ENCODE measurements at places on chromosomes 12 and 14.

GRCh38 chr14:54355698-54356097 is 41.1 kb upstream of the CDKN3 start:
- DNase-seq, result no peak

DNA sequence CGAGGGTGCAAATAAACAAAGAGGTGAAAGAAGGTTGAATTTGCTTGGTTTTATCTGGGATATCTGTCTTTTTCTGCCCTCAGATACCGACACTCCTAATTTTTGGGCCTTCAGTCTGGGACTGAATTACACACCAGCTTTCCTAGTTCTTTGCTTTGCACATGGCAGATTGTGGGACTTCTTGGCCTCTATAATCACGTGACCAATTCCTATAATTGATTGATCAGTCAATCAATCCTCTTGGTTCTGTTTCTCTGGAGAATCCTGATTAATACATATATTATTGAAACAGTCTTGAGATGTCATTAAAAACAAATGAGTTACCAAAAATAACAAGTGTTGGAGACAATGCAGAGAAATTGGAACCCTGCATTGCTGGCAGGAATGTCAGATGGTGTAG is 62.7 kb downstream of the SUDS3 start:
- DNase-seq, result no peak

- DNase-seq, result no peak
Measured at GRCh38 chr12:64061868-64062375, 160.2 kb downstream of the KICS2 start.

GRCh38 chr12:122086641-122087285 is 8.2 kb downstream of the MLXIP start:
- DNase-seq, result no peak

DNA sequence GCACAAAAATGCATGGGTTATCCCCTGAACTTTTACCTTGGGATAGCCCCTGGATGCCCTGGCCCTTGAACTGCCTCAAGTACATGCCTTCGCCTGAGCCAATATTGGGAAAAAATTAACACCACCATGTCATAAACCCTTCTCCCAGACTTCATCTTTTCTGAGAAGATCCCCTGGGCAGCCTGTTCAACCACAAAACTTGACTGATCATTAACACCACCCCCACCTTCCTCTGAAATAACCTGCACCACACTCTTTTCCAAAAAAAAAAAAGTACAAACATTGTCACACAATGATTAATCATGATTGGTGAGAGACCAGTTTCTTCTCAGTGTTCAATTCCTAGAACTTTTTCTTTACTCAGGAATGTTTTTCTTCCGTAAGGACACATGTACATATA is 217.9 kb downstream of the PAX9 start:
- DNase-seq, result no peak

Data from BJ (cell line).